ENCODE measurements at places on chromosomes 13 and 19.
A peak's percentile ranks its signal among the peaks of the same experiment; 100 is the strongest.

DNA sequence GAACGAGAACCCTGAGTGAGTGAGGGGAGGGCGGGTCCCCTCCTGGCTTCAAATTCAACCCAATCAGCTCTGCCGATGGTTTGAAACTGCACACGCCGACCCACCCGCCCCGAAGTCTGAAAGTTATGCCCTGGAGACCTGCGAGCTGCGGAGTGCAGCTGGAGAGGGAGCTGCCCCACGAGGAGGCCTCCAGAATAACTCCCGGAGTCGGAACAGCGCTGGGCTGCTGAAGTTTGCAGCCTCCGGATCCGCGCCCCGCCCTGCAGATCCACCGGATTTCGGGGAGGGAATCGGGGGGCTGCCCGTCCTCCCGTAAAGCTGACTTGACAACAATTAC, 7.0 kb downstream of the POU4F1 start:
- no peak for DNase-seq

- no peak for DNase-seq
Measured at GRCh38 chr19:54369082-54369687, 4.5 kb upstream of the LAIR1 start.

DNA sequence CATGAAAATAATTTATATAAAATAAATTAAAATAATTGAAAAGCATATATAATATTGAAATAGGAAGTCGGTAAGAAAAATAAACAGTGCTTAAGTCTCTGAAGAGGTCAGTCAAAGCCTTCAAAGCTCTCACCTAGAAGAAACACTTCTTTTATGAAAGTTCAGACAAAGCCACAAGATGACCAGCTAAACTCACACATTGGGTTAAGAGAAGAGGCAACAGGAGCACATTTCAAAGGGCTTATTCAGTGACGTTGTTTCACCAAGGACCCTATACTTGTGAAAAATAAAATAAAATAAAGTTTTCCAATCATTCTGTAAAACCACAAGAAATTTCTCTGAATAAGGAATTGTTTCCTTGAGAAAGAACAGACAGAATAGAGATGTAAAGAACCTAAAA, 2.5 kb upstream of the ITM2B start:
- no peak for DNase-seq

GRCh38 chr13:29888306-29888705, 37.9 kb upstream of the UBL3 start:
- peak; percentile 23 for DNase-seq

DNA sequence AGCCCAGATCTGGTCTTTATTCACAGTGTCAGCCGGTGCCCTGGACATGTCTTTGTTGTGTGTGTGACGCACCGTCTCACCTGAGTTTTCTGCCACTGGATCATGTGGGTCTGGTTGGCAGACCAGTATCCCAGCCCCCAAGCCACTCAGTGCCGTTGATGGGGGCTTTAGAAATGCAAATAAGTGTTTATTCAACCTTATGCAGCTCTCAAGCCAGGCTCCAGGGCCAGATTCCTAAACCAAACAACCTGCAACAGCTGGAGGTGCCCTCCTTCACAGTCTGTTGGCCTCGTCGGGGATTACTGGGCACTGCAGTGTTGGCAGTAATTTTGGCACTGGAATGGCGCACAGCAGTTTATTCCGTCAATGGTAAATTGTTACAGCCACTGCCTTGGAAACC, 21.6 kb downstream of the FAM124A start:
- no peak for DNase-seq

DNA sequence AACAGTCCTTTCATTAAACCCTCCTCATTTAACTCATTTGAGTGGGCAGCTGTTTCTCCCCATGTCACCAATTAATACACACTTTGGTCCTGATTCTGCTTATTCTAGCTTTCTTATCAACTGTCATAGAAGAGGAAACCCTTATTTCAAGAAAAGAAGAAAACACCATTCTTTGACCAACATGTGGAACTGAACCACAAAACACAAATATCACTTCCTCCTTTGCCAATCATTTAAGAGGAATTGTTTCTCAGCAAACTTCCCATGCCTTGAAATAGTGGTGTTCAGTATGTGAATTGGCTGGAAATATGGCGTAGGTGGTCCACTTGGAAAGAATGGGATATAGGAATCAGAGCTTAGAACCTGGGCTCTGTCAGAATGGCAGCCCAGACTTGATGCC, 20.4 kb downstream of the MBD3L2B start:
- DNase-seq, result no peak

GRCh38 chr13:33034882-33035520, 18.8 kb downstream of the KL start:
- no peak for DNase-seq

- no peak for DNase-seq
Measured at GRCh38 chr13:39952249-39953233, 297.1 kb downstream of the COG6 start.

- peak; percentile 88 for DNase-seq
Measured at GRCh38 chr13:76969488-76970365, 21.4 kb downstream of the ACOD1 start.

DNA sequence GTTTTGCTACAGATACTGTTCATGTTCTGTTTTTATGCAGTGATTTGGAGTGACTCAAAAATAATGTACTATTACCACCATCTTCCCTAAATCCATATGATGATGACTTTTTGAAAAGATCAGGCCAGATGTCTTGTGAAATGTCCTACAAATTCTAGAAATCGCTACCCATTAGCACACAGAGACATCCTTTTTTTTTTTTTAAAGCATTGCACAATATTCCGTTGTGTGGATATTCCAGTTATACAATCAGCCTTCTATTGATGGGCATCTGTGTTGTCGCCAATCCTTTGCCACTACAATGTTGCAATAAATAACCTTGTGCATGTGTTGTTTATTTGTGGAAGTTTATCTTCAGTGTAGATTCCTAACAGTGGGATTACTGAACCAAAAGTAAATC, 24.5 kb downstream of the ZDHHC20 start:
- peak; percentile 51 for DNase-seq

GRCh38 chr19:55437410-55437809, 5.7 kb downstream of the SHISA7 start:
- DNase-seq, result peak; percentile 67

- DNase-seq, result no peak
Measured at GRCh38 chr13:50401721-50402465, 386.6 kb downstream of the KCNRG start.

- DNase-seq, result no peak
Measured at GRCh38 chr13:77136902-77137420, 110.0 kb upstream of the FBXL3 start.

DNA sequence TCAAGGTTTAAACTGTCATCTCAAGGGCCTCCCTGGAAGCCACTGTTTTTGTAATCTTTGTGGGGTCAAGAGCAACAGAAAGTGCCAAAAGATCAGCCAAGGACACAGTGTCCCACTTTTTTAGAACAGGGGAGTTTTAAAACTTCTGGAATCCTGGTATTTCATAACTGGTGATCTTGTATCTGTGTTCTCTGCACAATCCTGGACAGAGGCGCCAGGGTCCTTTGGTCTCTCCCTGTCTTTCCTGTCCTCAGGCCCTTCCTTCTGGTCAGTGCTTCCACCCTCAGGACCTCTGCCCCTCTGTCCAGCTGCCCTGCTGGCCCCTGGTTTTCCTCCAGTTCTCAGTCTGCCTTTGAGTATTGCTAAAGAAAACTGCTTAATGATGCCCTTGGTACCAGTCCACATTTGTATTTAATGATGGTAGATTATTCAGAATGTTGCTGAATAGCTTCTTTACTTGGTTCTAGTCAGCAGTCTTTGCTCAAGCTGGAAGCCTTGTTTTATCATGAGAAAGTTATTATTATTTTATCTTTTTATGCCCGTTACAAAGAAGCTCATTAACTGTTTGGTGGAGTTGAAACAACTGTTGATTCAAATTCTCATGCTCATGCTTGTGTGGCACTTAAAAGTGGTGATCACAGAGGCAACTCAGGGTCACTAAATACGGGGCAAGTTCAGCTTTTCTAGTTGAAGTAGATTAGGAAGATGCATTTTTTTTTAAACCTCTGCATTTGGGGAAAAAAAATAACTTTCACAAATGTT, 47.5 kb downstream of the WASF3 start:
- no peak for DNase-seq

DNA sequence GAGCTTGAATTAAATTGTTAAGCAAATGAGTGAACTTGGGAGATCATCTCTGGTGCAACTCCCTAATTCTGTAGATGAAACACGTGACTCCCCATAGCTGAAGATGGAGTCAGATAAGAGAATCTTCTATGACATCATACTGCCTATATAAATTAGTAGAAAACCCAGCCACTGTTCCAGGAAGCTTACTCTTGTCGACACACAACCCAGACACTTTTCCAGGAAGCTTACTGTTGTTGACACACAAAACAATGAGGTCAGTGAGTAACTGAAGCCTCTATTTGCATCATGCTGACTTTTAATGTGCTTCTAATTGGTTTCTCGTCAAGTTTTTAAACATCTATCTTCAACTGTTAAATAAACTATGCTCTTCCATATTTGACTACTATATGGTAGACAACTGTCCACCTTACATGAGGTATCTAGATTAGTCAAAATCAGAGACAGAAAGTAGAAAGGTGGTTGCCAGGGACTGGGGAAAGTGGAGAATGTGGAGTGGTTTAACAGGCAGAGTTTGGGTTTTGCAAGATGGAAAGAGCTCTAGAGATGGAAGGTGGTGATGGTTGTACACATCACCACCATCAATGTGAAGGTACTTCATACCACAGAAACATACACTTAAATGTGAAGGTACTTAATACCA, 168.2 kb downstream of the FGF14 start:
- no peak for DNase-seq

DNA sequence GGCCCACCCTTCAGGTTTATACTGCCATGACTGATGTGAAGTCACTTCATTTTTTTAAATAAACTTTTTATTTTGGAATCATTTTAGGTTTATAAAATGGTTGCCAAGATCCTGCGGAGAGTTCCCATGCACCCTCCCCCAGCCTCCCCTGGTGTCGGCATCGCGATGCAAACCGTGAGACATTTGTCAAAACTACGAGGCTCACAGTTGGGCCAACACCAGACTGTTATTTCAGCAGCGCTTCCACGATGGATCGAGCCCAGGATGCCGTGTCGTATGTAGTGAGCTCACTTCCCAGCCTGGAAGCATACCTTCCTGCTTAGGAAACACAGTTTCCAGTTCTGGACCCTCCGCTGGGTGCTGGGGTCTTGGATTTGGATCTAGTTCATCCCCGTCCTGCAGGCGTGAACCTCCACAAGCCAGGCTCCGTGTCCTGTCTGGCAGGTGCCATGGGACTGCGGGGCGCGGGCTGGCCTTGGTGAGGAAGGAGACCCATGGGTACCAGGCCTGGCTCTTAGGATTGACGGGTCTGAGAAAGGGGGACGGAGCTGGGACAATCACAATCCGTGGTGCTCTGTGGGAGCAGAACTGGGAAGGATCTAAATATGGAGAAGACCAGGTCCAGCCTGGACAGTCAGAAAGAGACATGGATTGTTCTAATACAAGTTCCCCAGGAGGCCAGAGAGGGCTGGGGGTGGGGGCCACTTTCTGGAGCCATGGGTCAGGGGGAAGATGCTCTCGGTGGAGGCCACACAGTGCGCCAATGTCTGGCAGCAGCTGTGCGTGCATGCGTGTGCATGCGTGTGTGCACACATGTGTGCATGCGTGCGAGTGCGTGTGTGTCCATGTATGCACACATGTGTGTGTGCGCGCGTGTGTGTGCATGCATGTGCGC, 2.4 kb upstream of the SBK2 start:
- DNase-seq, result no peak

DNA sequence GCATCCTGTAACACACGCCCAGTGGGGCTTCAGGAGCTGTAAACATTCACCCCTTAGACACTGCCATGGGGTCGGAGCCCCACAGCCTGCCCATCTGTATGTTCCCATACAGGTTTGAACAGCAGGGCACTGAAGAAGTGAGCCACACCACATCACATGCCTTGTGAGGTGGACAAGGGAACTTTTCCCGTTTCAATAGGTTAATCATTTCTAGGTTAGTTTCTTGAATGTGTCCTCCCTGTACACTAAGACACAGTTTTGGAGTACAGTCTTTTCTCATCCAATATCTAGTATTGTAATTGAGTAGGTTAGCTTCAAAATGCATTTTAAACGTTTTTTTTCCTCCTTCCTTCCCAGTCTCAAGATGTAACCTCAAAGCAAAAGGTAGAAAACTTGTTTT, 700.2 kb upstream of the PCDH20 start:
- no peak for DNase-seq

DNA sequence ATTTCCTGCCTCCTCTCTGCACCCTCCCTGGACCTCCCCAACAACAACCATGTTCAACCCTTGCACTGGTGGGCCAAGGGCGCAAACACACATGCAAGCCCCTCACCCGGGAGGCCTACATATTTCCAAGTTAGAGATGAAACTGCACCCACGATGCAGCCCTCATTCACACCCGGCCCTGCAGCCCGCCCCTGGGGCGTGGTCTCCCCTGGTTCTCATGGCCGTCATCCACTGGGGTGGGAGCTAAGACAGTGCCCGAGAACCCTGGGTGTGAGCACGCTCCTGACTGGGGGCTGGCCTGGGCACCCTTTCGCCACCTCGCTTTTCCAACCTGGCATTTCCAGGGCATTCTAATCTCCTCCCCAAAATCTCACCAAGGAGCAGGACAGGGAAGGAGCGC, 7.0 kb upstream of the SLC7A10 start:
- DNase-seq, result no peak

DNA sequence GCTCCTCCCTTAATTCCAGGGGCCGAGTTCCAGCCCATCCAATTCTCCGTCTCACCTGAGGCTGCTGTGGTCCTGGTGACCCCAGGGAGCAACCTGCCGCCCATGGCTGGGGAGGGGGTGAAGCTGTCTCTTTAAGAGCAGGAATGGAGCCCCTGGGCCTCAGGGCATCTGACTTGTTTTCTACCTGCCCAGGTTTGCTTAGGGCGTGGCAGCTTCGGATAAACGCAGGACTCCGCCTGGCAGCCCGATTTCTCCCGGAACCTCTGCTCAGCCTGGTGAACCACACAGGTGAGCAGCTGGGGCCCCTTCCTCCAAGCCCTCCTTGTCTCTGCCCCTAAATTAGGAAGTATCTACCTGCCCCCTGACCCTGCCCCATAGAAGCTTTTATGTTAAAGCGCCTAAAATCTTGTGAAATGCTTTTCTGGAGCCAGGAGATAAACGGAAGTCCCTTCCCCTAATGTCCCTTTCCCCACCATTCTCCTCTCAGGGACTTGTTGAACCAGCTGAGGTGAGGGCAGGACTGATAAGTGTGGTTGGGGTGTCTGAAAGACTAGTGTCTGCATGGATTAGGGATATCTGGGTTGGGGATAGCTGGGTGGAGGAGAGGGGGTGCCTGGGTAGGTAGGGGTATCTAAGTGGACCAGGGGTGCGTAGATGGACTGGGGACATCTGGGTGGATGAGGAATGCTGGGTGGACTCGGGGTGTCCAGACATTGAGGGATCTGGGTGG, 614 bp downstream of the FXYD3 start:
- DNase-seq, result no peak

Data from trophoblast cell (in vitro differentiated cells and primary cell).